Mesendoderm (in vitro differentiated cells): ENCODE measurements at places on chromosomes 3 and 15.

- H3K27ac ChIP-seq, result no peak overlapping the region
- DNase-seq, result no peak
- no peak overlapping the region for H3K4me3 ChIP-seq
- no peaks in the 10 kb centered on the region for H3K36me3 ChIP-seq
Observed at GRCh38 chr3:39323494-39323893, 6.0 kb upstream of the CCR8 start.

GRCh38 chr3:88811096-88811495, 296.3 kb upstream of the EPHA3 start:
- DNase-seq, result no peak
- H3K36me3 ChIP-seq, result no peaks in the 10 kb centered on the region
- no peak overlapping the region for H3K27ac ChIP-seq
- no peaks in the 10 kb centered on the region for H3K4me1 ChIP-seq
- no peaks in the 10 kb centered on the region for H3K27me3 ChIP-seq
- no peak overlapping the region for H3K4me3 ChIP-seq

GRCh38 chr3:183792976-183793375, 32.4 kb downstream of the MAP6D1 start:
- no peak overlapping the region for H3K4me3 ChIP-seq
- DNase-seq, result no peak
- H3K27ac ChIP-seq, result no peak overlapping the region
- H3K4me1 ChIP-seq, result no peaks in the 10 kb centered on the region
- H3K27me3 ChIP-seq, result no peaks in the 10 kb centered on the region

DNA sequence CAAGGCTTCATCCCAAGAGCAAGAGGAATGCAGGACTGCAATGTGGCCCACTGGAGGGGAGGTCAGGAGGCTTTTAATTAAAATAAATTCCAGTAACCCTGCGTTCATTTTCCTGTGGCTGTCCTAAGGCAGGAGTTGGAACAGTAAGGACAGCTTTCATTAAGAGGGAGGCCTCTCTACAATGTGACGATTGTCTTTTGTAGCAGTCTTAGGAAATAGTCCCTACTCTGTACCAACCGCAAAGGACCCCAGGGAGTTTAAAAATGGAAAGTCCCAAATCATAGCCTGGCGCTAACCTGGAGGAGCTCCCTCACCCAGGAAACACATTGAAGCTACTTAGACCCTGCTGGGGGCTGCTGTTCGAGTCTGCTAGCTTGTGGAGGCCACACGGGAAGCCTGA, 62.8 kb downstream of the SYNM start:
- no peaks in the 10 kb centered on the region for H3K27me3 ChIP-seq
- no peaks in the 10 kb centered on the region for H3K36me3 ChIP-seq
- H3K27ac ChIP-seq, result no peak overlapping the region
- H3K4me3 ChIP-seq, result no peak overlapping the region
- no peak for DNase-seq
- H3K4me1 ChIP-seq, result no peaks in the 10 kb centered on the region

- H3K36me3 ChIP-seq, result no peaks in the 10 kb centered on the region
- H3K4me1 ChIP-seq, result no peaks in the 10 kb centered on the region
- H3K27me3 ChIP-seq, result no peaks in the 10 kb centered on the region
- DNase-seq, result peak; percentile 86
Observed at GRCh38 chr3:43894176-43895049, 203.7 kb downstream of the ABHD5 start.

DNA sequence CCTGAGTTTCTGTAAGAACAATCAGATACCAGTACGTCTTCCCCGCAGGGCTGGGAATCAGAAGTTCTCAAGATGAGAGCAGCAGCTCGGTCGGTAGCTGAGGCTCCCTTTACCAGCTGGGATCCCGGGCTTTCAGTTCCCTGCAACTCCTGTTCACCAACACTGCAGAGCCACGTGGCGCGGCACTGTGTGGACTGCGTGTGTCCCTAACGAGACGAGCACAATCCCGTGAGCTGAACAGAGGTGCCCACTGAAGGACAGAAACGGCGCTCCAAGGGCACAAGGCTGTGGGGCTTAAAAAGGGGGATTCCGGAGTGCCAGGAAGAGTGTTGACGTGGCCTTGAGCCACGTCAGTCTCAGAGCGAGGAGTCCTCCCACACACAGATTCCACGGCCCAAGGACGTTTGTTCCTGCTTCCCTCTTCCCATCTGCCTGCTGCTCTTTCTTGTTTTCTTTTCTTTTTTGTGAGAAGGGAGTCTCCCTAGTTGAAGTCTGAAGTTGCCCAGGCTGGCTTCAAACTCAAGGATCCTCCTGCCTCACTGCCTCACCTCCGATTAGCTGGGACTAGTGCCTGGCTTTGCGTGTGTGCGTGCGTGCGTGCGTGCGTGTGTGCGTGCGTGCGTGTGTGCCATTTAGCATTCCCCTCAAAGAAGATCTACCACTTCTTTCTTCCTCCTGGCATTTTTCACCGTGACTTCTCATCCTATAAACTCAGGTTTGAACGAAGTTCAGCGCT, 37.1 kb upstream of the RPL35A start:
- no peak for DNase-seq
- no peak overlapping the region for H3K27ac ChIP-seq
- H3K4me3 ChIP-seq, result no peak overlapping the region
- no peaks in the 10 kb centered on the region for H3K27me3 ChIP-seq
- H3K4me1 ChIP-seq, result no peaks in the 10 kb centered on the region
- H3K36me3 ChIP-seq, result no peaks in the 10 kb centered on the region

DNA sequence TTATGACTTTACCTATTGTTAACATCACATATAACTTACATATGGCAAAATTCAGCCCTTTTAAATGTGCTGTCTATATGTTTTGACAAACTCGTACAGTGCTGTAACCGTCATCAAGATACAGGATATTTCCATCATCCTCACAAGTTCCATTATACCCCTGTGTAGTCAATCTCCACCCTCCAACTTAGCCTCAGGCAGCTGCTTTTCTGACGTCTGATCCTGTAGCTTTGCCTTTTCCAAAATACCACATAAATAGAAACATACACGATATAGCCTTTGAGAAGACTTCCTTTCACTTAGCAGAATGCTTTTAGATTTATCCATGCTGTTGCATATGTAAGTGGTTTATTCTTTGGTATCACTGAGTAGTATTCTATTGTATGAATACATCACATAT, 47.1 kb downstream of the SLC12A1 start:
- no peaks in the 10 kb centered on the region for H3K36me3 ChIP-seq
- H3K27ac ChIP-seq, result no peak overlapping the region
- H3K27me3 ChIP-seq, result no peaks in the 10 kb centered on the region
- H3K4me1 ChIP-seq, result peaks cover 2% of the 10 kb centered on the region
